ENCODE measurements at places on chromosomes 3 and 15.

DNA sequence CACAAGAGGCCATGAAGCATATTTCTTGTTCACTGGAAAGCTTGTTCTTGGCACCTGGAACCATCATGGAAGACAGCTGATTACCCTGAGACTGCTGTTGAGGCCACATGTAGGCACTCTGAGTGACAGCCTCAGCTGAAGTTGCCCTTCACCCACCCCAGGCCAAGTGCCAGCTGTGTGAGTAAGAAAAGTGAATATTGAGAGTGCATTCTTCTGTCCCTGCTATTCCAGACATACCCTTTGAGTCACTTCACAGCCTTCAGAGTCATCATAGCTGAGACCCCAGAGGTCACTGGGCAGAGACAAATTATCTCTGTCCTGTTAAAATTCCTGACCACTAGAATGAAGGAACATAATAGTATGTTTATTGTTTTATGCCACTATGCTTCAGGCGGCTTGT lies 79.6 kb downstream of the NFKBIZ start:
- DNase-seq, result no peak

DNA sequence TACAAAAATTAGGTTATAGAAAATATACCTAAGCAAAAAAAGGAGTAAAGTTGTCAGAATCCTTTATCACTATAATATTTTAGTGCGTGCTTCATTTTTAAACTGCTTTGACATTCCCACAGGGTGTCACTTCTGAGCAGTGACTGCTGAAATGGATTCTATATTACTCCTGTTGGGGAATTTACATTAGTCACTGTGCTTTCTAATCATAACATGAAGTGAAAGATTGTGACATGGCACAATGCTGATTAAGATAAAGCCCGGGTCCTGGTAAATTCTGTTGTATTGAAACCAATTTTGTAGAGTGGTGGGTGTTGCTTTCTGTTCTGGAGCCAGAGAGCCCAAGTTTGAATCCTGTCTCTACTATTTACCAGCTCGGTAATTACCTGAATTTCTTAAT lies 36.4 kb upstream of the EHHADH start:
- no peak for DNase-seq

- no peak for DNase-seq
Measured at GRCh38 chr3:163809540-163809993, 1268.7 kb downstream of the SI start.

GRCh38 chr3:127738192-127738840 lies 65.6 kb downstream of the ABTB1 start:
- DNase-seq, result no peak

GRCh38 chr15:66598095-66598815 lies 32.5 kb upstream of the LCTL start:
- DNase-seq, result no peak

DNA sequence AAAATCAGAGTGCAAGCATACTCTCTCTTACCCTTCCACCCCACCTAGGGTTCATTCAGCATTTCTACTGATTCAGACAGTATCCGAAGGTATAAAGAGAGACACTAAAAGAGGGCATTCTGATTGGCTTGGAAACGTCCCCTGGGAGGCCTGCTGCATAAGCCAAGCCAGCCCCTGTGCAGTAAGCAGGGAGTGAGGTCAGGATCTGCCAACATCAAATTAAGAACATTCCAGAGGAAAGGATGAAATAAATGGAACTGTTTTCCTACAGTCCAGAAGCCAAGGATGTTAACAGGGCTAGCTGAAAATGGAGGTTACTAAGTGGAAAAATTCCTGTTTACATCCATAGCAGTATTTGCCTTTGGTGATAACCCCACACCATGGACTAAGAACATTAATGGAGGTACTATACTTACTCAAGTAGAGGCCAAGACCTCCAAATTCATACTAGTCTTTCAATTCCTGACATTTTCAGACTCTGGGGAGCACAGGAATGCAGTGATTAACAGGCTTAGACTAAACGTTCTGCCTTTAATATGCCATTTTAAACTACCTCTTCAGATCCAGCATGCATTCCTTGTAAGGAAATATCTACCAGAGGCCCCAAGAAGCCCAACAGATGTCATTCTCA lies 34.5 kb downstream of the NPTN start:
- no peak for DNase-seq

- DNase-seq, result no peak
Measured at GRCh38 chr15:71437919-71438318, 322.6 kb downstream of the THSD4 start.

GRCh38 chr3:195817578-195818135 lies 5.9 kb upstream of the MUC4 start:
- DNase-seq, result no peak

GRCh38 chr3:168047190-168047795 lies 48.4 kb downstream of the GOLIM4 start:
- DNase-seq, result no peak

DNA sequence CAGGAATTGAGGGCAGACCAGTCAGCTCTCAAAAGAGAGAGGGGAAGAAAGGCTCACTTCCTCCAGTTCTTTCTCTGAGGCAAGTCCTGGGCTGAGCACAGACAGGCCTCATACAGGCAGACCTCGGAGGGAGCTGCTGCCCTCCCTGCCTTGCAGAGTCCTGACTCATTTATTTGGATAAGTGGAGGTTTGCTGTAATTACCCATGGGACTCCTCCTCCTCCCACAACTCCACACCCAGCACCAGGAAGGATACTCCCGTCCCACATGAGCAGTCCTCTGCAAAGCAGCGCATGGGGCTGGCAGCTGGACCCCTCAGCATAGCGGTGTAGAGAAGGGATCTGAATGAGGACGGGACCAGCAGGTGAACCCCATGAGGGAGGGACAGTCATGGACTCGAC lies 13.4 kb upstream of the SCN10A start:
- no peak for DNase-seq

- no peak for DNase-seq
Measured at GRCh38 chr3:191523148-191523547, 62.2 kb downstream of the PYDC2 start.

DNA sequence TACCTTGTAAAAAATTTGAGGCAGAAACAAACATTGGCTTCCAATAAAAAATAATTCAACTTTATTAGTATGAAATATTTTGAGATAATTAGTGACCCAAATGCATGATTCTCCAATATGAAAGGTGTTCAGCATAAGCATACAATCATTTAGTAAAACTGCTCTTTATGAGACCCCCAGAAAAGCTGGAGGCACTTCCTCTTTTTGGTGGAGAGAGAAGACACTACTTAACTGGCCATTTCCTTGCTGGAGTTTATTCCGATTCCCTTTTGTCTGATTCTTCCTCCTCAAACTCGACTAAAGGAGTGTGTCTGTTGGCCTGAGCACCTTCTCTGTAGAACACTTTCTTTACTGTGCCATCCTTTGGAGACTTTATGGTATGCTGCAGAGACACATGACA lies 34.8 kb upstream of the DCUN1D1 start:
- DNase-seq, result no peak

DNA sequence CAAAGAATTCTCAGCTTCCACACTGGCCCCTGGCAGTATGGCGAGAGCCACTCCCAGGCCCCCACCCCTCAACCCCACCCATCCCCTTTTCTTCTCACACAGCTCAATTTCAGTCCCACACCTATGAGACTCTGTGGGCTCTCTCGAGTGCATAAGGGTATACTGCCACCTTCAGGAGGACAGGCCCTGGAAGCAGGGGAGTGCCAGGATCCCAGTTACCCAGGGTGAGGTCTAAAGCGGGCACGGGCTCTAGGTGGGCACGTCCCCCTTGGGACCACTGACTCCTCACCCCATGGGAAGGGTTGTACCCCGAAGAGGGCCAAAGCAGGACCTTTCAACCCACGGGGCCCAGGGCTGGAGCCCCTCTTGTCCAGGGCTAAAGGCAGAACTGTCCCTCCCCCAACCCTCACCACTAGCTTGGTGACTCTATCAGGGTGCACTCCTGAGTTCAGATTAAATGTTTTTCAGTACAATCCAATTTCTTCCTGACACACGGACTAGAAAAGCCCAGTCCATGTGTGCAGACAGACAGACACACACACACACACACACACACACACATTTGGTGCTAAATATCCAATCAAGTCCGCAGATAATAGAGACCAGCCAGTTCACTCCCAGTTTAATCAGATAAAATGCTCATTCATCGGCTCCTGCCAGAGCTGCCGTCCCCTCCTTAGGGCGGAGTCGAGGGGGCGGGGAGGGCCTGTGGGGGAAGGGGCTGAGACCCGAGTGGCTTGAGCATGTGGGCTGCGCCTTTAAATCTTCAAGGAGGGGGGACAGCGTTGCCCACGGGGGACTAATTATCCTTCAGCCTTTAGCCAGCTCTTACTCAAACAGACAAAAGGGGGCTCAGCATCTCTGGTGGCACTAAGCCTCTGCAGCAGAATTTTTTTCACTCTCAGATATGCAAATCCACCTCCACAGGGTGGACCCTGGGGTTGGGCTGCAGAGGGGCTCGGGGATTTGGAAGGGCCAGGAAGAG lies 59.3 kb downstream of the CYP11A1 start:
- peak; percentile 51 for DNase-seq

DNA sequence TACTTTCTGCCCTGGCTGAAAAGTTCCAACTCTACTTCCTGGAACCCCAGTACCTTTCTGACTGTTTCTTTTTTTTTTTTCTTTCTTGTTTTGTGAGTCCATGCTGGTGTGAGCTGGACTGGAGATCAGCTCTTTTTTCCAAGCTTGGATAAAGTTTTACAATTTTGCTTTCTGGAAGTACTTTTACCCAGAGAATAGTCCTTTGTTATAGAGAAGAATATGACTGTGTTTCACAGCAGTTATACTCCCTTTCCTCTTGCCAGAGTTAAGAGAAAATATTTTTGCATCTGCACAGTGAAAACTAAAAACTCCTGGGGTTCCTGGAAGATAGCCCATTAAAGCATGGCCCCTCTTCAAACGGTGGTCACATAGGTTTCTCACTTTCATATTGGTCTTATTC lies 1100.6 kb downstream of the OTOL1 start:
- no peak for DNase-seq

DNA sequence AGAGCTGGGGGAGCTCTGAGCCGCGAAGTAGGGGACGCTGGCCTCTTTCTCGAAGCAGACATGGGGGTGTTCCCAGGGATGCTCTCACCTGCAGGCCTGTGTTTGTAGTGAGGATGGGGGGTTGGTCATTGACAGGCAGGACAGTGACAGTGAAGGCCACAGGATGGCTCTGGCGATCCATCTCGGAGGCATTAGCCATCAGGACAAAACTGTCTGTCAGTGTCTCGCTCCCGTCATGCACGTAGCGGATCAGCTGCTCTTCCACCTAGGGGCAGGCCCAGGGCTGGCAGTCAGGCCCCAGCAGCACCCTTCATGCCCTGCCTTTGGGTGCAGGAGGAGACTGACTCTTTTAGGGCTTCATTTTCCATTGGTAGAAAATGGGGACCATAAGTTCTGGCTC lies 28.0 kb downstream of the CSPG4 start:
- DNase-seq, result no peak

DNA sequence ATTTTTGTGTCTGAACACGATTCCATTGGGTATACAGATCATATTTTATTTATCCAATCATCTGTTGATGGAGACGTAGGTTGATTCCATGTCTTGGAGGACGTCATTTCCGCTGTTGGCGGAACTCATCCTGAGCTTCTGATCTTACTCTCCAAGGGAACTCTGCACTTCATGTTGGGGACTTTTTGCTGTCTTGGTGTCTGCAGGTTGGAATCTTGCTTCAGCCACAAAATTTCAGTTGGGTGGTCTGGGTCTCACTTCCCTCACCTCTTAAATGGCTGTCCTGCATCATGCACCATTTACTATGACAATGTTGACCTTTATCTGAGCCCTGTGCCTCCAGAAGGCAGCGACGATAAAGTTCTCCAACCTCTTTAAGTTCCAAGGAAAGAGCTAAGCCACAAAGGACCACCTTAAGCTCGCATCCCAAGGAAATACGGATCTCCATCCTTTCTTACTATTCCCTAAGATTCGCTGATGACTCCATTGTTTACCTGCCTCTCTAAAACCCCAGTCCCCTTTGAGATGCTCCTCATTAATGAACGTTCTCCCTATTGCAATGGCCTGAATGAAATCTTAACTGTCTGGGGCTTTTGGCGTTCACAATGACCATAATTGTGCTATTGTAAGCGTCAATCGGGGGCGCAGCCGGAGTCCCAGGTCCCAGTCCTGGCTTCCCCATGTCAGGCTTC lies 23.1 kb upstream of the RNU6-1 start:
- no peak for DNase-seq

DNA sequence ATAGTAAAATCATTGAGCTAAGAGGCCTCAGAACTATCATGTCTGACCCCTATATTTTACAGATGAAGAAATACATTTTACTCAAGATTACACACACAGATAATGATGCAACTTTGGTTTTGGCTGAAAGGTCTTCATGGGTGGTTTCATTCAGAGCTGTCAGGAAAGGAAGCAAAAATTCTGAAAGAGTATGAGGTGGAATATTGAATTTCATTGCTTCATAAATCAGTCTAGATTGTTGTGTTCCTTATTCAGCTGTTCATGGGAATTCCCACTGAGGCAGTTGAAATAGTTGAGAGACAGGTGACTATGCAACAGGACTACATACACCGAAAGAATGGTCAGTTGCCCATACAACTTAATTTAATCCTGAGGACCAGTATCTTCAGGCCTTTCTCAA lies 39.4 kb downstream of the CD200 start:
- no peak for DNase-seq

GRCh38 chr15:93460717-93461116 lies 371.7 kb upstream of the RGMA start:
- no peak for DNase-seq

DNA sequence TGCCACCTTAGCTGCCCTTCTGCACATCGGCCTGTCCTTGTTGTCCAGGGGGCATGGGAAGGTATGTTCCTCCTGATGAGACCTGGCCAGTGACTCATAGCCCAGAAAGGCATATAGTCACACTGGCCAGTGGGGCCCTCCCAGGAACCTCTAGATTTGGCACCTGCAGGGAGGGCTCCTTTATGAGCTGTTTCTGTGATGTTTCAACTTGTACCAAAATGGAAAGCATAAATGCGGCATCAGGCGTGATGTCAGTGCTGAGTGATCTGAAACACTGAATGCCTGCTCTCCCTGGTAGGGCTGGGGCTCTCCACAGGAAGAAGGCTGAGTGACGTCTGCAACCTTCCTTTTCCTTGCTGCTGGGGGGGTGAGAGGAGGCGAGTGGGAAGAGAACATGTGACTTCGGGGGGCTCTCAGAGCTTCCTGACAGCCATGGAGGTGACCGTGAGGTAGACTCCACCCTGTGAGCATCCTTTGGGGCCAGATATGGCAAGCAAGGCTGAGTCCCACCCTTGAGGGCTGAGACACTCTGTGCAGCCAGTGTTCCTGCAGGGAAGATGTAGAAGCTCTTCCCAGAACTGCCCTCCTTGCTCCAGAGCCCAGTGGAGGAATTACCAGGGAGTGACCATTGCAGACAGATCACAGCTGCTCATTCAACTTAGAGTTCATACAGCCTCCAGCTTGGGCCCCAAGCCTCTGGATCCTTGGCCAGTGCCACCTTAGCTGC lies 37.1 kb upstream of the APEH start:
- DNase-seq, result no peak

- no peak for DNase-seq
Measured at GRCh38 chr3:127731546-127732289, 59.0 kb downstream of the ABTB1 start.

DNA sequence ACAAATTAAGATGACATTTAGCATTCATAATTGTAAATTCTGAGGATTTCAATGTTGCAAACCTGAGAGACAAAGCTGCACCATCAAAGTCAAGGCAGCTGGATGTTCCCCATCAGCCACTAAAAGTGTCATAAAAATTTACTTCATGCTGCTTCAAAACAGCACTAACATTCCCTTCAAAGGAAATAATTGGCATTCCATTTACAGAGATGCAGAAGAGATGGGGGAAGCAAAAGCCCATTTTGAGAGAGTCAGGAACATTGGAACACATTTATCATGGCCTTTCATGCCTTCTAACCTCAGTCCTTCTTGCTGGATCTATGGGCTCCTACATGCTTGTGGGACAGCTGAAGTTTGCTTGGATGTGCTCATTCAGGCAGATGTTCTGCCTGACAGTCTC lies 6.4 kb upstream of the TMEM158 start:
- no peak for DNase-seq
